ENCODE measurements at places on chromosomes 3 and 15.

DNA sequence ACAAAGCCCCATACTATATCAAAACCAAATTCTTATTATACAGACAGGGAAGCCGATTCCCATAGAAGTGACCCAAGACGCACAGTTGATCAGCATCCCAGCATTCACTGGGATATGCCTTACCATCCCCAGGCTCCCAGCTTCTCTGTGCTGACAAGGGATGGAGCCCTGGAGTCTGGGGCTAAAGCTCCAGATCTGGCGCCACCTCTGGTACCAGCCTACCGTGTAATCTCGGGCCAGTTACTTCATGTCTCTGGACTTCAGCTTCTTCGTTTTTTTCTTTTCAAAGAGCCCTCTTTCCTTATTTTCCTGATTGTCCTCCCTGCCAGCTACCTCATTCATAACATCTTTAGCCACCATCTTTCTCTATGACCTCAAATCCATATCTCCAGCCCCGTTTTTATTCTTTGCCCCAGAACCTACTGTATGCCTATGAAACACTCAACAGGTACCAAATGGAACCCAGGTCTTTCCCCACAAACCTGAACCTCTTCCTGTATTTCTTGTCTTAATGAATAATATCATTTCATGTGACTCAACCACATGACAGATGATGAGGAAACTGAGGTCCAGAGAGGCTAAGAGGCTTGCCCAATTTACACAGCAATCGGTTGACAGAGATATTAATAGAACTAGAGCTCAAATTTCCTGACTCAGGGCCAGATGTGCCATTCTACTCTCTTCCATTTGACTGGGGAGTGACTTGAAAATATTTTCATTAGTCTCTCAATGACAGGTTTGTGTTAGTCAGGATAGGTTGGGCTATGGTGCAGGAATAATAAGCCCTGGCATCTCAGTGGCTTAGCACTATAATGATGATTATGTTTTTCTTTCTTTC, 85.4 kb upstream of the TLE3 start:
- no peak for DNase-seq

- no peak for DNase-seq
Observed at GRCh38 chr3:100429187-100429716, 27.9 kb downstream of the LNP1 start.

DNA sequence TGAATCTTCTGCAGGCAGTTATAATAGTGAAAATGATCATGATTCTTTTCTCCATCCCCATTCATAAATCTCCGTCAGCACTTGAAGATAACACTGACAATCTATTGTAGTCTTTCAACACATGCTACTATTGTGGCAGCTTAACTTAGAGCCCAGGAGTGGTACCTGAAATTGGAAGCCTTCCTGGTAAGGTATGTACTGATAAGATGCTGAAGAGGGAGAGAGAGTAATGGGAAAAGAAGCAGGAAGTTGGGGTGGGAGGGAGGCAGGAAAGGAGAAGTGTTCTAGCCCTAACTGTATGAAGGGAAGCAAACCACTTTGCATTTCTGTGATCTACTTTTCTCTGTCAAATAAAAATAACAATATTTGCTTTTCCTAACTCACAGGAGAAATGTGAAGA, 197.4 kb upstream of the RORA start:
- no peak for DNase-seq

DNA sequence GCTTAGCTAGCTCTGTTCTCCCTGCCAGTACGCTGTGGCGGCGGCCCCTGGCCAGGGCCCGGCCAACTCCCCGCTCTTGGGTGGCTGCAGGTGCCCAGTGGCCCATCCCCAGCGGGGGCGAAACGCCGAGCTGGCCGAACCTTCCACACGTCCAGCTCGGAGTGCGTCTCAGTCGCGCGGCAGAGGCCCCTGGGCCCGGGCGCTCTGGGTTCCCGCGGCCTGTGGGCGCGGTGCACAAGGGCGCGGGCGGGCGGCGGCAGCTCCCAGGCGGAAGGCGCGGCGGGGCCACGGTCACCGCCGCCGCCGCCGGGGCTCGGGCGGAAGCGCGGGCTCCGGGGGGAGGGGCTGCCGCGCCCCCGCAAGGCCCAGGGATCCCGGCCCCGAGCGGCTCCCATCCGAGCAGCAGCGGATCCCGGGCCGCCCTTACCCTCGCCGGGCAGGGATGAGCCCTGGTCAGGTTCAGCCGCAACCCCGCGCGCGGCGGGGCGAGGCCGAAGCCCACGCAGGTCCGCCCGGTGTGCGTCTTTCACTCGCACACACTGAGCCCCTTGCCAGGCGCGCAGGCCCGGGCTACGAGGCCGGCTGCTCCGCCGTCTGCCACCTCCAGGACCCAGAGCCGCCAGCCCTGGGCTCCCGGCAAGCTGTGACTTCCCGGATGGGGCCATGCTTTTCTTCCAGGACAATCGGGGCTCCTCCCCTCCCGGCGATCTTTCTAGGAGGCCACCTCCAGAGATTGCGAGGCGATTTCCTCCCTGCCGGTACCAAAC, 54.2 kb downstream of the CCDC54 start:
- no peak for DNase-seq

Measured in stimulated activated CD4-positive, alpha-beta T cell treated with anti-CD3 and anti-CD28 coated beads, Interleukin-2, amount 100 ng/mL, for 4 hours (primary cell).